ENCODE measurements at places on chromosomes 5 and 9.

DNA sequence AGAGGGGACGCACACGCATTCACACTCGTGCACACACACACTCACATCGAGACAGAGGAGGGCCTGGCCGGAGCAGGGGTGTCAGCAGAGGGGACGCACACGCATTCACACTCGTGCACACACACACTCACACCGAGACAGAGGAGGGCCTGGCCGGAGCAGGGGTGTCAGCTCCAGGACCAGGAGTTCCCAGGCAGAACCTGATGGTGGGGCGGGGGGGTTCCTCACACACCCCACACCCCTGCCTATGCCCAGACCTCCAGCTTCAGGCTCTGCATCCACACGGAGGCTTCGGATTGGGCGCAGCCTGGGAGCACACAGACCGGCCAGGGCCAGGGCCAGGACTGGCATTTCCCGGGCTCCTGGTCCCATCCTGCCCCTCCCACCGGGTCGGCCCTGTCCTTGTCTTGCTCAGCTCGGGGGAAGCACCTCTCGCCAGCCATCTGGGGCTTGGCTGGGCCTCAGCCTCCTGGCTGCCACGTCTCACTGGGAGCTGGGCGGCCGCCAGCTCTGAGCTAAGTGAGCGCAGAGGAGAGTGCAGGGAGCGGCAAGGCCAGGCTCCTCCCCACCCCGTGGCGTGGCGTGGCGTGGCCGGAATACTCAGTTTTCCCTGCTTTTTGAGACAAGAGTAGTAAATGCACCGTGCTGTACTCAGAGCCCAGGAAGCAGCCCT, 31.3 kb downstream of the ADAMTS2 start:
- no peak for DNase-seq

- no peak for DNase-seq
These were observed 354 bp downstream of the NCBP1 start for GRCh38 chr9:97633859-97634490.

DNA sequence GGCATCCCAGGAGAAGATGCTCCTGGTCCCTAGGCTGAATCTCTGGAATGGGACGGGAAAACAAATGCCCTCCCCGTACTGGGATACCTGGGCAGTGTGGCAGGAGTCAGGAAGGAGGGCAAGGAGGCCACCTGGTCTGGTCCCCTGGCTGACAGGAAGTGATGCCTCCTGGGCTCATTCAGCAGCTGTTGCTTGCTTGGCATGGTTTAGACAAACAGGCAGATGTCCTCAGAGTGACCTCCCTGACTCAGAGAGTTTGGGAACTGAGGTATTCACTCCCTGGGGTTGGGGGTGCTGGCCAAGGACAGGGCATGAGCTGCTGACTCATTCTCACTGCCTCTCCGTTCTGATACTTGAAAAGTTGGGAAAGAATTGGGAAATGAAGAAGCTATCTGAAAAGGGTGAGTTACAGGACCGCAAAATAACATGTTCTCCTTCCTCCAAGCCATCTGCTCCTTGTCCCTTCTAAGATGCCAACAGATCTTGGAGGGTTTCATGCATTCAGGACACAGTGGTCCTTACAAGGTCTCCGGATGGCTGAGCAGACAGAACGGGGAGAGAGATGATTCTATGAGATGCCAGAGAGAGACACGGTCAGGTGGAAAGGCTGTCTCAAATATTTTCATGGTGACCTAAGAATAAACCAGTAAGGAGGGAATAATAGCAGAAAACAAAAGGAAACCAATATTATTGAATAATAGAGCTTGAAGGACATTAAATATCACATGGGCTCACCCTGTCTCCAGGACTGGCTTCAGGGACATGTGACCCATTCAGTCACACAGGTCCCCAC, 534.5 kb downstream of the BNC2 start:
- DNase-seq, result no peak

DNA sequence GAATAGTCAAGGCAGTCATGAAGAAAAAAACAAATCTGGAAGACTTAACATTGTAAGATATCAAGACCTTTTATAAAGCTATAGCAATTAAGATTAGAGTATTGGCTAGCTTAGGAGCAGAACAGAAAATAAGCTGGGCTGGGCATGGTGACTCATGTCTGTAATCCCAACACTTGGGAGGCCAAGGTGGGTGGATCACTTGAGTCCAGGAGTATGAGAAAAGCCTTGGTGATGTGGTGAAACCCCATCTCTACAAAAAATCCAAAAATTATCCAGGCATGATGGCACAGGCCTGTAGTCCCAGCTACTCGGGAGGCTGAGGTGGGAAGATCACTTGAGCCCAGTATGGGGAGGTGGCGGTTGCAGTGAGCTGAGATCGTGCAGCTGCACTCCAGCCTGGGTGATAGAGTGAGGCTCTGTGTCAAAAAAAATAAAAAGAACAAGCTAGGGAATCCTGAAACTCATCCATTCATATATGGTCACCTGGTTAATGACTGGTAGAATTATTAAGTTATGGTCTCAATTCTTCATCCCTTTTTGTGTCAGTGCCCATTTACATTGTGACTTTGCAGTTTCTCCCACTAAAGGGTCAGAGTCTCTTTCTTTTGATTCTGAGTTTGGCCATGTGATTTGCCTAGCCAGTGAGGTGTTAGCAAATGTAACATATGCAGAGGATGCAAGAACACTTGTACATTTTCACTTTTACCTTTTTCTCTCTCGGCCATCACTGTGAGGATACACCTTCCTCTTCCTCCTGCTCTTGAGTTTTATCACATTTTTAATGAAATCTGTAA, 144.6 kb upstream of the SGCD start:
- no peak for DNase-seq

DNA sequence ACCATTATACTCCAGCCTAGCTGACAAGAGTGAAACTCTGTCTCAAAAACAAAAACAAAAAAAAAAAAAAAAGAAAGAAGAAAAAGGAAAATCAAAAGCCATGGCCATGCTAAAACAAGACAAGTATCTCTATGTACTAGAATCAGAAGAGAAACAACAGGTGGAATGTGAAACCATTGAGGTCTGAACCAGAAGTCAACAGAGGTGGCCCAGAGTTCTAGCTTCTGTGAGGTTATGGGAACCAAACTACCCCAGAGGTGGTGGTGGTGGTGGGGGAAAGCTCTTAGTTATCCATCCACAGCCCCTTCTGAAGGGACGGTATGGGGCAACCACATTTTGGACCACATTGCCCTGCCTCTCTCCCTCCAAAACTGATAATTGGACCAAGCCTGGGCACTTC, 59.5 kb upstream of the ZNF366 start:
- DNase-seq, result no peak

DNA sequence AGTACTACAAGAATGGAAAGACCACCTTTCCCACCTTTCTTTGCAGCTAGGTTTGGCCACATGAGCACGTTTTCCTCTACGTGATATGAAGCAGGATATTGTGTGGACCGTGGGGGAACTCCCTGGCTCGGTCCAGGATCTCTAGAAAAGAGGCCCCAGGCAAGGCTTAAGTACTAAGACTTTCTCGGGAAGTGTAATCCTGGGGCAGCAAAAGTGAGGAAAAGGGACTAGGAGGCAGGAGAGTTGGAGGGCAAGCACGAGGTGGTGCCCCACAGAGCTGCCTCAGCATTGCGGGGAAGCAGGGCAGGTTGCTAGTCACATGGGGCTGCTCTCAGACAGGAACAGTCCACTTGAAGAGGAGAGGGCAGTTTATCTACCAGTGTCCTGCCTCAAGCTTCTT, 235.1 kb downstream of the GADD45G start:
- no peak for DNase-seq

DNA sequence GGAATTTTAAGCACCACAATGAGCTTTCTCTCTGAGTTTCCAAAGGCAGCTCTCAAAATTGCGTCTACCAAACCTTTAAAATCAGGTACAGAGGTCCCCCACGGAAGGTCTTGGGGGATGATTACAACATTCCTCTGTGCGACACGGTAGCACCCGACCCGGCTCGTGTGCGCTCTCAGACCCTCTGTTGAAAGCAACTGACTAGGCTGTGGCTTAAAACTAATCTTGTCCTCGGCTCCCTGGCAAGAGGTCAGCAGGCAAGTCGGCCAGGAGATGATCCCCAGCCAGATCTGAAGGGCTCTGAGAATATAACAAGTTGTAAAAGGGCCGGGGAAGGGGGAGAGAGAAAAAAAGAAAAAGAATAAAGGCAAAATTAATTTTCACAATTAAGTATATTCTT, 92.6 kb upstream of the LMX1B start:
- DNase-seq, result no peak

DNA sequence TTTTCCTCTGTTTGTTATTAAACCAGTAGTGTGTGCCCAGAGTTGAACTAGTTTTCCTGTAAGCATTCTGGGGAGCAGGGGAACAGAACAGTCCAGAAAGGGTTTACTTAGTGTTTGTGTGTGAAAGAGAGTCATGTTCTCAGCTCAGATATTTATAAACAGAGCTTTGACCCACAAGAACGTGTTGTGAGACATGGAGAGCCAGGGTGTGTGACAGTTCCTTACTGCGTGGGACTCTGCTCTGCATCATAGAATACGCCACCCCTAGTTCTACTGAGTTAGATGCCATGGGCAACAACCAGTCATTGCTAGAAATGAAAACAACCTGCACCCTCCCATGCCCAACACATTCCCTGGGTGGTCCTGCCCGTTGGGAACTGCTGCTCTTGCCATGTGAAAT, 330.7 kb downstream of the NDUFS4 start:
- DNase-seq, result no peak

GRCh38 chr9:114733816-114734215, 51.8 kb upstream of the TEX48 start:
- DNase-seq, result no peak

- DNase-seq, result peak; percentile 74
These were observed 100.6 kb upstream of the SELENOP start for GRCh38 chr5:42912184-42912798.

GRCh38 chr5:163478982-163479271, 18.5 kb downstream of the HMMR start:
- no peak for DNase-seq

DNA sequence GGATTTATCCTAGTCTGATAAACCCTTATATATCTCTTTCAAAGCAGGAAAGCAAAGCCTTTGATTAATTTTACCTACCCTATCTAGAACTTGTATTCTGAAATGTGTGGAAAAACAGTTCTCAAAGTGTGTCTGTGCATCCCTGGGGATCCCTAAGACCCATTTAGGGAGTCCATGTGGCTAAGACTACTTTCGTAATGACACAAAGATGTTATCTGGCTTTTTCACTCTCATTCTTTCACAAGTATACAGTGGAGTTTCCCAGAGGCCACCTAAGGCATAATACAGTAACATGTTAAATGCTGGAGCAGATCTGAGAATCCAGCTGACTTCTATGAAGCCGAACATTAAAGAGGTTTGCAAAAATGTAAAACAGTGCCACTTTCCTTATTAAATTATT, 54.3 kb upstream of the TNFSF15 start:
- no peak for DNase-seq

- DNase-seq, result no peak
These were observed 134.6 kb upstream of the CPEB4 start for GRCh38 chr5:173753307-173754168.

DNA sequence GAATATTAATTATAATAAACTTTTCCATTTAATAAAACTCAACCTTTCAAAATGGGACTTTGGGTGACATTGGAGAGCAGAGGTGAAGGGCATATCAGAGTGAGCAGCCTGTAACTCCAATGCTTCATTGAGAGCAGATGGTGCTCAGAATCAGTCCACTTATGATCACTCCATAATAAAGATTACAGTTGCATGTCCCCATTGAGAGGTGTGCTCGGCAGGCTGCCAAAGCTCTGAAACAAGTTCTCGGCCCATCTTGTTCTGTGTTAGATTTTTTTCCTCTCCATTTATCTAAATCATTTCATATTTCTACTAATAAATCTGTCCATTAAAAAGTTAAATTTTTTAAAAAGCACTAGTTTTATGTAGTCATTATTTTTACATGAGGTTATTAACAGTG, 1786.4 kb upstream of the WWC1 start:
- no peak for DNase-seq

- no peak for DNase-seq
These were observed 11.9 kb downstream of the EHMT1 start for GRCh38 chr9:137630679-137631078.

DNA sequence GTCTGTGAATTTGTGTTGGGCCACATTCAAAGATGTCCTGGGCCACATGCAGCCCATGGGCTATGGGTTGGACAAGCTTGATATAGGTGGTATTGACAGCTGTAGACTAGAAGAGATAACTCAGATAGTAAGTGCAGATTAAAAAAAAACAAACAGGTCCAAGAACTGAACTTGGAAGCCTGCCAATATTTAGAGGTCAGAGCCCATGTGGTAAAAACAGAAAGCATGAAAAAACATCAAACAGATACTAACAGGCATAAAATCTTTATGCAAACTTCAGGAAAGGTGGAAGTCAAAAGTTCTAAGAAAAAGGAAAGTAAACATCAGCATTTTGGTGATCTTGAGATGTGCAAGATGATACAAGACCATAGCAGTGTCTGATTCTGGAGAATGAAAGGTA, 155.1 kb upstream of the NR4A3 start:
- no peak for DNase-seq

- no peak for DNase-seq
These were observed 532.1 kb upstream of the DMAC1 start for GRCh38 chr9:8331507-8332330.

DNA sequence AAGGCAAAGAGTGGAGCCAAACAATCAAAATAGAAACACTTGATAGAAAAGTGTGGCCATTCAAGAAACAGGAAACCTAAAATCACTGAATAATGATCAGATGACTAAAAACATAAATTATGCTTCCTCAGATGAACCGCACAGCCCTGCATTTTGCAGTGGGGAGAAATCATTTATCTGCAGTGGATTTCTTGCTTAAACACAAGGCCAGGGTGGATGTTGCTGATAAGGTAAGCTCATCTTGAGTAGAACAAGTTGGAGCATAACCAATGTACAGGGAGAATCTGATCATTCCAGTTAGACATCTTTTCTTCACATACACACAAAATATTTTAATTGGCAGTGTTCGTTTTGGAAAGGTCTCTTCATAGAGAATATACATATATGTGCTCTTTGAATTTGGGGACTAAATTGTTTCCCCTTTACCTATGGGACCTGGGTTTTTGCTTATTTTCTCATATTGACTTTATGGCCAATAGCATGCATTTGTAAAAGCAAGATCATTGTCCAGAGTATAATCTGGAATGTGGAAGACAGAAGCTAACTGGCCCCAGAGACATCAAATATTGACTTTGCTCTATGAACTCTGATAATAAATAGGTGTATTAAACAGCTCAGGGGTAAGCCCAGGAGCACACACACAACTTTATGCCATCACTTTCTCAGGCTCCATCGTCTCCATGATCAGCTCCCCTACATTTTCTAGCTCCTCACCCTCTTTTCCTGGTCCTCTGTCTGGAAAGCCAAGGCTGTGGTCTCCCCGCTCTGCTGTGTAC, 9.1 kb downstream of the ANKDD1B start:
- DNase-seq, result no peak

Measured in activated CD8-positive, alpha-beta T cell treated with anti-CD3 and anti-CD28 coated beads for 36 hours (primary cell).